ENCODE measurements at places on chromosomes 1 and 21.

DNA sequence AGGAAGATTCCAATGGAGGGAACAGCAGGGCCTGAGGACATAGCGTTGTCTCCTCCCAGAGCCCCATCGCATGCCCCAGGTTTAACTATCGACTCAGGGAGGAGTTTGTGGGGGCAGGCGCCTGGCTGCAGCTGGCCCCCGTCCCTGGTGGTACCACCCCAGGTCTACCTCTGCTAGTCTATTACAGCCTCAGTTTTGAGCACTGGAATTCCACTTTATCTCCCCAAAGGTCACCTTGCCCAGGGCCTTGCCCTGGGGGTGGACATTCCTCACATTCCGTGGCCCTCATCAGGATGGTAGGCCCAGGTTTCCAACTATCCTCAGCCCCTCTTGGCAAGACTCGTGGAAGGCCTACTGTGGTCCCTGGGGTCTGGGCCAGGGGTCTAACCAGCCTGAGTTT lies 65.4 kb upstream of the SSBP3 start:
- no peak for DNase-seq

DNA sequence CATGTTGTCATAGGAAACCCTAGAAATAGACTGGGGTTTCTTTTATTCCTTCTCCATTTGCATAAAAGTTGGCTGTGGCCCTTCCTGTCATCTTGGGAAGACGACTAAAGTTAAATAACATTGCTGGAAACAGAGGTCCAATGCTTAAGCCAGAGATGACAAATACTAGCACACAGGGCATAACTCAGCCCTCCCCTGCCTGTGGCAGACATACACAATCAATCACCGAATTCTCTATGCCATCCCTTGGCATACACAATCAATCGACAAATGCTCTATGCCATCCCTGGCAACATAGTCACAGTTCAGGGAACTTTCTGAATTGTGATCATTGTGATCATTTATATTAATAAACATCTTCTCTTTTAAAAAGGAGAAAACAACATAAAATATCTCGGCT lies 229.4 kb downstream of the KAZN start:
- DNase-seq: no peak

DNA sequence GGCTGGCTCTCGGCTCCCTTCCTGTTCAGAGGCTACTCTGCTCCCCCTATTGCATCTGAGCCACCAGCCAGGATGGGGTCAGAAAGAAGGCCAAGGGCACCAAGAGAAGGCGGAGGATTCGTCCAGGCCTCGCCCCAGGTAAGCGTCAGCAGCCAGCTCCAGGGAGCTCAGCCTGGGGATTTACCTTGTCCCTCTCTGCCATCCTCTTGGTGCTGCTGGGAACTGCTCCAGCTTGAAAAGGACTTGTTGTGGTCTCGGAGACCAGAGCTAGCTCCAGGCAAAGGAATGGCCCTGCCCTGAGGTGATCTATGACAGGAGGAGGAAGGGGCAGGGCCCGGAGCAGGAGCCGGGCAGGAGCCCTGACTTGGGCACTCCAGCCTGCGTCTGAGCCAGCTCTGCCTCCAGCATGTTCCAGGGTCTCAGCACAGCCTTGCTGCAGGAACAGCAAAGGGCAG lies 113.7 kb upstream of the IFFO2 start:
- no peak for DNase-seq

GRCh38 chr1:247164694-247165093 lies 7.1 kb downstream of the ZNF124 start:
- DNase-seq: no peak

- no peak for DNase-seq
Observed at GRCh38 chr1:85502171-85502570, 37.2 kb upstream of the DDAH1 start.

Measured in naive B cell (primary cell).